GDM1 (cell line): ENCODE measurements at places on chromosomes 7 and 10.

DNA sequence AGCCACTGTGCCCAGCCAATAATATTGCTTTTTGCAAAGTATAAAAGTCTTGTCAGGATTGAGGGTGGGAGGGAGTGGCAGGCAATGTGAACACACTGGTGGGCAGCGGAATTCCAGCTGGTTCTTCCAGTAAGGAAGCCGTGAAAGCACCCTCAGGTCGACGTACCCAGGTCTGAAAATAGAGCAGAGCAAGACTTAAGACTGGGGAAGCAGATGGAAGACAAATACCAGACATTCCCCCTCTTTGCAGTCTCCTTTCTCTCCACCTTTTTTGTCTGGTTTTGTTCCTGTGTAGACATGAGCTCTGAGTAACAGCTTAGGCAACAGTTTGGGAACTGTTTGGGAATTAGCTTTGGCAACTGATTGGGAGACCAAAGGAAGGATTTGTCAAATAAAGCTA lies 17.6 kb upstream of the CSTF2T start:
- DNase-seq: no peak

DNA sequence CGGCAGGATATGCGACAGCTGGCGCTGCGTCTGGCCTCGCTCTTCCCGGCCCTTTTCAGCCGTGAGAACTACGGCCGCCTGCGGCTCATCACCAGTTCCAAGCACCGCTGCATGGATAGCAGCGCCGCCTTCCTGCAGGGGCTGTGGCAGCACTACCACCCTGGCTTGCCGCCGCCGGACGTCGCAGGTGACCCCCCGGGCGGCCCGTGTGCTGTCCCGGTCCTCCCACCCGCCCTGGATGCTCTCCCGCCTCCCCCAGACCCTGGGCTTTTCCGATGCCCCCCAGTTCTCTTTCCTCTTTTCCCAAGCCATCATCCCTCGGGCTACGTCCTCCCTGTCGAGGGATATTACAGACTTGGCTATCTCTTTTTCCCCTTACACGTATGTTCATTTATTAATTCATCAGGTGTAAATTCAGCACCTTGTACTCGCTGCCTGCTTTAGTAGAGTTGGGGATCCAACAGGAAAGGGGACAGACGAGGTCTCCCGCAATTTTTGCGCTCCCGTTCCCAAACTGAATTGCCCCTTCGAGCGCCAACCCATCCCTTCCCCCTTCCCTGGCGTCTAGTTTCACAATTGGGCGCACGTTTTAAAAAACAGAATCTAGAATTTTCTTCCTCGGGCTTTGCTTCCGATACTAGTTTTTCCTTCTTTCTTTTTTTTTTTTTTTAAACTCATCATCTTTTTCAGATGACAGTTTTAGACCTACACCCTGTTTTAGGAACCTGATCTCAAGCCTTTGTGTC lies 846 bp downstream of the MINPP1 start:
- peak; percentile 43 for DNase-seq

DNA sequence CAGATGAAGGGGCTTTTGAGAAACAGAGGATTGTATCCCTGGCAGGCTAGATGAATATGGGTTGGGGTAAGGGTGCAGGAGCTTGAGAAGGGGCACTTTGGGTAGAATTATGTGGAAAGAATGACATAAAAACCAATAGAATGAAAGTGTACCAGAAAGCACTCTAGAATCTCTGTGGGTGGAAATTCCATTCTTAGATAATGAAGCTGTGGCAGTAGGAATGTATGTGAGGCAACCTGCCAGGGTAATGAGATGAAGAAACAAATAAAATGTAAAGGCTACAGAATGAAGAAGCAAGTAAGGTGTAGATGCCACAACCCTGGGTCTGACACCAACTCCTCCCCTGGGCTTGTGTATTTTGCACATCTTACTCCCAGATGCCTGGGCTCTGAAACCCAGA lies 16.8 kb downstream of the NOBOX start:
- DNase-seq: no peak

- no peak for DNase-seq
Observed at GRCh38 chr7:20896996-20897395, 110.3 kb upstream of the SP8 start.

GRCh38 chr10:77442699-77443189 lies 194.9 kb downstream of the KCNMA1 start:
- DNase-seq: no peak

DNA sequence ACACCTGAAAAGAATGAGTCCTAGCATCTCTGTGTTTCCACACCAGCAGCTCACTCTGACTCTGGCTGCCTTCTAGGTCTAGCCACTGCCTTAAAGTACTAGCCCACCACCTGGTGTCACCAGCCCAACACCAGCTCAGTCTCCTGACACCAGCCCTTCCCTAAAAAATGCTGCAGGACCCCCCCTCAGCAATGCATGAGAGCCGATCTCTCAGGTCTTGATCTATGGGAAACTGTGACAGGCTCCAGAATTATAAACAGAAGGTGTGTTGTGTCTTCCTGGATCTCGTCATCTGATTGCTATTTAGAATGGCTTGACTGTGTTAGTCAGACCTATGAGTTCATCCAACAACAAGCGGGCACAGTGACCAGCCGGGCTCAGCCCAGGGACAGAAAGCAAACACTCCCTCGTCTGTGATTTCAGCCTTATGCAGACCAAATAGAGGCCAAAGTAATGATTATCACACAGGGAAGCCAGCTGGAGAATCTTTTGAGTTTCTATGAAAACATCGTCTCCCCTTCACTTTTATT lies 66.6 kb downstream of the CUBN start:
- DNase-seq: no peak

- DNase-seq: no peak
Observed at GRCh38 chr10:35208536-35208935, 81.9 kb downstream of the CREM start.

DNA sequence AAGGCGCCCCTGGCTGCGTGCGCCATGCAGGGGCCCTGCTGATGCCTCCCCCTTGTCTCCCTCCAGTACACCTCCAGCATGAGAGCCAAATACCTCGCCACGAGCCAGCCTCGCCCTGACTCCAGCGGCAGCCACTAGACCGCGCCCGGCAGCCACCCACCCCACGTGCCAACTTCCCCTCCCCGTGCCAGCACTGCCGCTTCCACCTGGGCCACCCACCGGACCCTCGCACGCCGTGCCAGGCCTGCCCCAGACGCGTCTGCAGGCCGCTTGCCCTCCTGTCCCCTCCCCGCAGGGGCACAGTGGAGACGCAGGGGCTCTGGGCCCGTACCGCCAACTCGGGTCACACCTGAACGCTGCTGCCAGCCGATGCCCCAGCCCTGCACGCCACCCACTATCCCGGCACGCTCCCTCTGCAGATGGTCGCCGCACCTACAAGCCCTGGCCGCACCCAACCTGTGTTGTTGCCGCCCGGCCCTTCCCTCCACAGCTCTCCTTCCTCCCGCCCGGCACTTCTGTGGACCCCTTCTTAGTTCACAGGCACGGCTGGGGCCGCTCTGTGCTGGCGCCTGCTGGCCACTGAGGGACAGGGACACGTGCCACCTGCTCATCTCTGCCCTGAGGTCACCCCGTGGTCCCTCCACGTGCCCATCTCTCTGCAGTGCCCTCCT lies 26.3 kb upstream of the AMZ1 start:
- no peak for DNase-seq

- DNase-seq: no peak
Observed at GRCh38 chr7:33841031-33841430, 64.3 kb upstream of the BMPER start.

DNA sequence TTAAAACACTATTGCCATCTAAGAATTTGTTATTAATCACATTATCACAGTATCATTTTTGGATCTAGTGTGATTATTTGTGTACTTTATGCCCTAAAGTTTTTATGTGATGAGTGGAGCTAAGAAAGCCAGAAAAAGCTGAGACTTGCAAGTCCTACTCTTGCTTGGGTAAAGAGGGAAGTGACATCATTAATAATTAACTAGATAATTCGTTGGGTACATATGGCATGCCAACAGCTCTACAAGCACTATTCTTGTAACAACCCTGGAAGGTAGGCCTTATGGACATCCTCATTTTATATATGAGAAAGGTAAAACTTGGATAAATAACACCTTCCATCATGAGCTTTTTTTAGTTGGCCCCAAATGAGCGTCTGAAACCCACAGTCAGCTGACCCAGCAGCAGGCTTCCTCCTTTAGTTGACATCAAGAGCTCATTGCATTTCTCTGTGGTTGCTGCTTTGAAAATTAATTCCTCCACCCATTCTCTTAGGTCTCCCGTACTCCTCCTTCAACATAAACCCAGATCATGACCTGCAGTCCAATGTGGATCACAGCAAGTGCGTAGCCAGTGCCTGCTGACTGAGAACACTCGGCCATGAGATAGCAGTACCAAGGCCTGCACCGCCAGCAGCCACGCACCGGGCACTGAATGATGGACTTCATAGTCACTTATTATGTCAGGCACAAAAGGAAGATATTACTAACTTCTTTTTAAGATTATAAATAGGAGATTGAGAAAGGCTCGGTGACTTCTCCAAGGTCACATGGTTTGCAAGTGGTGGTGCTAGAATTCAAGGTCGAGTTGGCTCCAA lies 292.0 kb upstream of the AOAH start:
- no peak for DNase-seq

GRCh38 chr10:126430512-126430911 lies 42.2 kb upstream of the ADAM12 start:
- DNase-seq: no peak
